ENCODE measurements at places on chromosomes 5 and 9.

DNA sequence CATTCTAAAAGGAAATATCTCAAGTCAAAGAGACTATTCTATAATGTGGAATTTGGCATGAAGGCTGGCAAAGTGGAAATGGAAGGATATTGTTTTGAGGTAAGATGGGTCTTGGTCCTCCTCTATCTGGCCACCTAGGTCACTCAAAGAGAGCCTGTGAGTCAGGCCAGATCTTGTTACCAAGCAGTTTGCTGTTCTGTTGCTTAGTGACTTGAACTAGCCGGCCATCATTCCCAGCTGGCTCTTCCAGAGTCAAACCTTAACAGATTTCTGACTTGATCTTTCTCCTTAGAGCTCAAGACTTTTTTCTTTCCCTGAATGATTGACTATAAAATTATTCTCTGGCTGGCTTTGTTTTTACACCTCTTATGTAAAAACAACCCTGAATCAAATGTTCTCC lies 136.1 kb downstream of the PDE4D start:
- H3K27me3 ChIP-seq, result no peaks in the 10 kb centered on the region

DNA sequence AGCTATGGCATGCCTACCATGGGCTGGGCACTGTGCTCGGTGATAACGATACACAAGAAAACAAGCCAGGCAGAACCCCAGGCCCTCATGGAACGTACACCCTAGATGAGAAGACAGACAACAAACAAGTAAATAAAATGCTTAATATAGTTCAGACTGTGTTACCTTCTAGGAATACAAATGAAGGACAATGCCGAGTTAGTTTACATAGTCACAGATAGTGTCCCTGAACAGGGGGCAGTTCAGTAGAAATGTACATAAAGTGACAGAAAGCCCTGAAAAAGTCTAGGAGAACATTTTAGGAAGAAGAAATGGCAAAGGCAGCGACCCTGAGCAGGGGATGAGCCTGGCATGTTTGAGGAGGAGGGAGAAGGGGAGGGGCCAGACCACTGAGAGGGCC lies 21.7 kb downstream of the SLC22A5 start:
- no peak overlapping the region for H3K4me3 ChIP-seq
- H3K27me3 ChIP-seq, result no peaks in the 10 kb centered on the region
- no peak for ATAC-seq
- no peak overlapping the region for H3K27ac ChIP-seq
- H3K36me3 ChIP-seq, result peaks cover 13% of the 10 kb centered on the region

DNA sequence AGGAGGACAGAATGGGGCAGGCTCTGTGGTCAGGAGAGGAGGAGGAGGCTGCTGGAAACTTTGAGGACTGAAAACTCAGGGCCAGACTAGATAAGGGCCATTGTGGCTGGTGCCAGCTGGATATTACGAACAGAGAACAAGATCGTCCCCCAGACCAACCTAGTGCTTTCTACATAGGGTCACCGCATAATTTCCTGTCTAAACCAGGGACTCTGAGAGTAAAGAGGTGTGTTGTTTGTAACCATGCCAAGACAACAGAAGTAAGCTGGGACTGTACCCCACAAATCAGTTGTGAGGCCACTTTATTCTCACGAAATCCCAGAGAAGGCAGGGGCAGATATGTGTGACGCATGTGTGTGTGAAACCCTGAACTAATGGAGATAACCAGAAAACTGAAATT lies 20.3 kb upstream of the GFPT2 start:
- H3K27ac ChIP-seq, result no peak overlapping the region
- H3K27me3 ChIP-seq, result peaks cover 27% of the 10 kb centered on the region
- no peak for ATAC-seq
- no peak overlapping the region for H3K4me3 ChIP-seq

DNA sequence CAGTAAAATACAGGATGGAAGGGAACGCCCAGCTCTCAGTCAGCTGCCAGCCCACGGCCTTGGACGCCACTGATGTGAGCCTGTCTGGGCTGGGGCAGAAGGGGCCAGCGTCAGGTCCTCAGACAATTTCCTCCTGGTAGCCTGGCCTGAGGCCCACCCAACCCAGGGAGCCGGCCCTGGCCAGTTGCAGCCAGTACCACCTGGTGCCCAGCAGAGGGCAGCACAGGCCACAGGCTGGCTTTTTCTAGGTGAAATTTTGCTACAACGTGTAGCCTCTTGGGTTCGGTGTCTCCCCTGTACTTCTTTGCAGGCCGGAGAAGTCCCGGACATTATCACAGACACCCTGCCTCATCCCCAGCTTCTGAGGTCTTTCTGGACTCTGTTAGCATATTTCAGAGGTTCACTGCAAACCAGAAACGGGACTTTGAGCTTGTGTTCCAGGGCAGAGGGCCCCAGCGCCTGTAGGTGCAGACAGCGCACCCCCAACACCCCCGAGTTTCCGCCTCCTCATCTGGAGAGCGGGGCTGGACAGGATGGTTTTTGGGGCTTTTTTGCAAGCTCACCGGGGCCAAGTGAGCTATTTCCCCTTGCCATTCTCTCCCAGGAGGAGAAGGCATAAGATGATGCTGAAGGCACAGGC lies 45.9 kb upstream of the KCNMB1 start:
- H3K36me3 ChIP-seq, result no peaks in the 10 kb centered on the region
- H3K27ac ChIP-seq, result no peak overlapping the region
- peaks cover 48% of the 10 kb centered on the region for H3K27me3 ChIP-seq
- ATAC-seq, result peak; percentile 64
- H3K4me1 ChIP-seq, result no peaks in the 10 kb centered on the region

GRCh38 chr5:150001660-150002486 lies 1.3 kb downstream of the HMGXB3 start:
- no peaks in the 10 kb centered on the region for H3K27me3 ChIP-seq
- peak overlapping the region; percentile 88 for H3K4me3 ChIP-seq
- ATAC-seq, result peak; percentile 70
- peaks cover 46% of the 10 kb centered on the region for H3K4me1 ChIP-seq
- peaks cover 29% of the 10 kb centered on the region for H3K36me3 ChIP-seq

DNA sequence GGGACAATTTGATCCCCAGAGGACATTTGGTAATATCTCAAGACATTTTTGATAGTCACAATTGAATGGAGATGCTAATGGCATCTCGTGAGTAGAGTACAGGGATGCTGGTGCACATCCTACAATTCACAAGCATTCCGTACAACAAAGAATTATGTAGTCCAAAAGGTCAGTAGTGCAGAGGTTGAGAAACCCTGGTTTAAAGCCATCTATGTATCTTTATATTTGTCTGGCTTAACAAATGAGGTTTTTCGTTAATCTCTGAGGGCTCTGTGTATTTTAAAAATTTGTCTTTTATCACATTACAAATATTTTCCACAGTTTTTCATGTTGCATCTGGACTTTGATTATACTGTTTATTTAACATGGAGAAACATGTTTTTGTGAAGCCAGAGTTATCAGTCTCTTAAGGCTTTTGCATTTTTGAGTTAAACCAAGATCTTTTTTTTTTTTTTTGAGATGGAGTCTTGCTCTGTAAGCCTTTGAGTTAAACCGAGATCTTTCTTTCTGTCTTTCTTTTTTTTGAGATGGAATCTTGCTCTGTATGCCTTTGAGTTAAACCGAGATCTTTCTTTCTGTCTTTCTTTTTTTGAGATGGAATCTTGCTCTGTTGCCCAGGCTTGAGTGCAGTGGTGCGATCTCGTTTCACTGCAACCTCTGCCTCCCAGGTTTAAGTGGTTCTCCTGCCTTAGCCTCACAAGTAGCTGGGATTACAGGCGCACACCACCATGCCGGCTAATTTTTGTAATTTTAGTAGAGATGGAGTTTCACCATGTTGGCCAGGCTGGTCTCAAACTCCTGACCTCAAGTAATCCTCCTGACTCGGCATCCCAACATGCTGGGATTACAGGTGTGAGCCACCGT lies 2.8 kb downstream of the HSDL2 start:
- peak overlapping the region; percentile 94 for H3K27ac ChIP-seq
- peaks cover 59% of the 10 kb centered on the region for H3K4me1 ChIP-seq
- peaks cover 10% of the 10 kb centered on the region for H3K36me3 ChIP-seq
- ATAC-seq, result no peak
- H3K27me3 ChIP-seq, result no peaks in the 10 kb centered on the region

DNA sequence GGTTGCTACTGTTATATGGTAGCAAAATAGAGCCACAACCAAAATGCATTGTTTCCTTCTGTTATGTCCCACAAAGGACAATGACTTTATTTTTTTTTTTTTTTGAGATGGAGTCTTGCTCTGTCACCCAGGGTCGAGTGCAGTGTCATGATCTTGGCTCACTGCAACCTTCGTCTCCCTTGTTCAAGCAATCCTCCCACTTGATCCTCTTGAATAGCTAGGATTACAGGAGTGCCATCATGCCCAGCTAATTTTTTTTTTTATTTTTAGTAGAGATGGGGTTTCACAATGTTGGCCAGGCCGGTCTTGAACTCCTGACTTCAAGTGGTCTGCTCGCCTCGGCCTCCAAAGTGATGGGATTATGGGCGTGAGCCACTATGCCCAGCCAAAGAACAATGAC lies 527.7 kb upstream of the SGCD start:
- H3K36me3 ChIP-seq, result no peaks in the 10 kb centered on the region
- no peaks in the 10 kb centered on the region for H3K27me3 ChIP-seq
- no peak for ATAC-seq
- H3K4me1 ChIP-seq, result no peaks in the 10 kb centered on the region

DNA sequence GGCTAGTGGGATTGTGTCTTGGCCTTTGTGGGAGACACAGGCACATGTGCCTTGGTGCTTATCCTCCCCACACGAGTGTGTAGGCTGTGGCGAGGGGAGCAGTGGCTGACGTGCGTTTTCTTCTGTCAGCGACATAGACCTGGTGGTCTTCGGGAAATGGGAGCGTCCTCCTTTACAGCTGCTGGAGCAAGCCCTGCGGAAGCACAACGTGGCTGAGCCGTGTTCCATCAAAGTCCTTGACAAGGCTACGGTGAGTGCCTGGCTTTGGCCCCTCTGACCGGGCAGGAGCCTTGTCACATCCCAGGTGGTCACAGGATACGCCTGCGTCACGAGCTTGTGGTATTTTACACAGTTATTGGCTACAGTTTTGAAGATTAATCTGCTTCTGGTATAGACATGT lies 26.4 kb downstream of the TENT4A start:
- H3K4me1 ChIP-seq, result peaks cover 65% of the 10 kb centered on the region
- peaks cover 62% of the 10 kb centered on the region for H3K36me3 ChIP-seq
- ATAC-seq, result no peak
- no peak overlapping the region for H3K4me3 ChIP-seq

GRCh38 chr9:77649109-77649812 lies 1.1 kb upstream of the GNA14 start:
- H3K4me3 ChIP-seq, result no peak overlapping the region
- no peaks in the 10 kb centered on the region for H3K36me3 ChIP-seq
- H3K27me3 ChIP-seq, result peaks cover 47% of the 10 kb centered on the region
- H3K4me1 ChIP-seq, result no peaks in the 10 kb centered on the region
- H3K27ac ChIP-seq, result no peak overlapping the region
- ATAC-seq, result no peak

GRCh38 chr9:131140550-131140949 lies 15.2 kb downstream of the NUP214 start:
- no peaks in the 10 kb centered on the region for H3K27me3 ChIP-seq
- H3K4me1 ChIP-seq, result no peaks in the 10 kb centered on the region
- peaks cover 75% of the 10 kb centered on the region for H3K36me3 ChIP-seq
- no peak overlapping the region for H3K27ac ChIP-seq
- ATAC-seq, result no peak

DNA sequence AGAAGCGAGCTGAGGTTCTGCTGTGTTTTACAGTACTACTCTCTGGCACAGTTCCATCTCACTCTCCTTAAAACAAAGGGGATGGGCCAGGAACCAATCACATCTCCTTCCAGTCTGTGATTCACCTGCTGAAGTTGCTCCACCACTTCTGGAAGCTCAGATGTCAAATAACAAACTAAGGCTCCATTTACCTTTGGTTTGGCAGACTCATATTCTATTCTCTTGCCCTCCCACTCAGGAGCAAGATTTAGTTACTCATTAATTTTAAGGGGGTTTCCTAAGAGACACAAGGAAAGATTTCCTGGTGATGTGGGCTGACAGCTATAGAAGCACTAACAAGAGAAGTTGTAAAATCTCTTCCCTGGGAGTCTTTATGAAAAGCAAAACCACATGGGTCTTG lies 37.8 kb upstream of the KIF2A start:
- no peaks in the 10 kb centered on the region for H3K27me3 ChIP-seq
- no peak overlapping the region for H3K4me3 ChIP-seq
- no peak for ATAC-seq
- no peak overlapping the region for H3K27ac ChIP-seq
- H3K4me1 ChIP-seq, result peaks cover 13% of the 10 kb centered on the region
- no peaks in the 10 kb centered on the region for H3K36me3 ChIP-seq

DNA sequence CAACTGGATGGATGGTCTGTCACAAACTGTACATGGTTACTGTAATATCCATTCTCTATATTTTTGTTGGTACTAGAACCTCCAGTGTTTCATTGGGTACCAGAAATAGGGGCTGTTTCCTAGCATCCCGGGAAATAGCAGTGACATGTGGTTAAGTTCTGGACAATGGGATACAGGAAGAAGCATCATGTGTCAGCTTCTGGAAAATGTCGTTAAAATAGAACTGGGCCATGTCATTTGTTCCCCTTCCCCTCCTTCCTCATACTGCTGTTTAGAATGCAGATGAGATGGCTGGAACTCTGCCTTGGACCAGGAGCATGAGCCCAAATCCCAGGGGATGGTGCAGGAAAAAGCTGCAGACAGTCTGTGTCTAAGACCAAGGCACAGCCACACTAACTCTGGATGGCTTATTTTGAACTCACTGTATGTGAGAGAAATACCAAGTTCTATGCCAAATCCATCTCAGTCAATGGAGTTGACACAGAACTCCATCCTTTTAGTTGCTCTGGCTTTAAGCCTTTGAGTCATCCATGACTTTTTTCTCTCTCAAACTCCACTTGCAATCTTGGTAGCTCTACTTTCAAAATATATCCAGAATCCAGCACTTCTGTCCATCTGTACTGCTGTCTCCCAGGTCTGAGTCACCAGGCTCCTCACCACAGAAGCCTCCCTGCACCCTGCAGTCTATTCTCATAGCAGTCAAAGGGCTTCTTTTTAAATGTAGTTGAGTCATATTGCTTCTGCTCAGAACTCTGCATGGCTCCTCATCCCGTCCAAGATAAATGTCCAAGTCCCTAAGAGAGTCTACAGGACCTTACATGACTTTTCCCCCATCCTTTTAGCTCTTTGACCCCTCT lies 184.2 kb downstream of the NSG2 start:
- H3K4me3 ChIP-seq, result no peak overlapping the region
- H3K27ac ChIP-seq, result no peak overlapping the region
- no peaks in the 10 kb centered on the region for H3K27me3 ChIP-seq
- no peak for ATAC-seq
- no peaks in the 10 kb centered on the region for H3K36me3 ChIP-seq
- no peaks in the 10 kb centered on the region for H3K4me1 ChIP-seq

- no peaks in the 10 kb centered on the region for H3K27me3 ChIP-seq
- H3K4me3 ChIP-seq, result no peak overlapping the region
- ATAC-seq, result no peak
- H3K27ac ChIP-seq, result no peak overlapping the region
- H3K36me3 ChIP-seq, result no peaks in the 10 kb centered on the region
- no peaks in the 10 kb centered on the region for H3K4me1 ChIP-seq
These were observed 92.2 kb downstream of the ZNF462 start for GRCh38 chr9:106954974-106955850.

GRCh38 chr5:75286211-75286773 lies 49.6 kb upstream of the ANKRD31 start:
- no peak overlapping the region for H3K4me3 ChIP-seq
- ATAC-seq, result no peak
- H3K27ac ChIP-seq, result no peak overlapping the region
- H3K4me1 ChIP-seq, result no peaks in the 10 kb centered on the region
